Stimulated activated CD4-positive, alpha-beta T cell treated with anti-CD3 and anti-CD28 coated beads, Interleukin-12 subunit alpha, Interleukin-12 subunit beta, amount 100 ng/mL, for 4 hours (primary cell): ENCODE measurements at places on chromosomes 1 and 21.

GRCh38 chr1:16237343-16237830 lies 404 bp upstream of the CPLANE2 start:
- no peak for DNase-seq

DNA sequence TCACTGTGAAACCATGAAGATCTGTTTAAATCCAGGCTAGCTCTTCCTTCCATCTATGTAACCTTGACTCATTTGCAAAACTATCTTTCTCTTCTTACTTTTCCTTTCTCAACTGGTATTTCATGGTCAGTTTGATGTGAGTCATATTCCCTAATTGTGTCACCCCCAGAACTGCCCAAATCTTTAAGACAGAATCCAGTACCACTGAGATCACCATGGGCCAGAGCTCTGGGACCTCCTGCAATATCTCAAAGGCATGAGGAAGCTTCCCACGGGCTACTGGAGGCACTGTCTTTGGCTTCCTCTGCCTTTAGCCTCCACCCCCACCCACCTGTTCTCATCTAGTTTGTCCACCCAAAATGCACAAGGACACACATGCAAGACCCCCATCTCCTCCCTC lies 274.4 kb upstream of the FMN2 start:
- DNase-seq = no peak

DNA sequence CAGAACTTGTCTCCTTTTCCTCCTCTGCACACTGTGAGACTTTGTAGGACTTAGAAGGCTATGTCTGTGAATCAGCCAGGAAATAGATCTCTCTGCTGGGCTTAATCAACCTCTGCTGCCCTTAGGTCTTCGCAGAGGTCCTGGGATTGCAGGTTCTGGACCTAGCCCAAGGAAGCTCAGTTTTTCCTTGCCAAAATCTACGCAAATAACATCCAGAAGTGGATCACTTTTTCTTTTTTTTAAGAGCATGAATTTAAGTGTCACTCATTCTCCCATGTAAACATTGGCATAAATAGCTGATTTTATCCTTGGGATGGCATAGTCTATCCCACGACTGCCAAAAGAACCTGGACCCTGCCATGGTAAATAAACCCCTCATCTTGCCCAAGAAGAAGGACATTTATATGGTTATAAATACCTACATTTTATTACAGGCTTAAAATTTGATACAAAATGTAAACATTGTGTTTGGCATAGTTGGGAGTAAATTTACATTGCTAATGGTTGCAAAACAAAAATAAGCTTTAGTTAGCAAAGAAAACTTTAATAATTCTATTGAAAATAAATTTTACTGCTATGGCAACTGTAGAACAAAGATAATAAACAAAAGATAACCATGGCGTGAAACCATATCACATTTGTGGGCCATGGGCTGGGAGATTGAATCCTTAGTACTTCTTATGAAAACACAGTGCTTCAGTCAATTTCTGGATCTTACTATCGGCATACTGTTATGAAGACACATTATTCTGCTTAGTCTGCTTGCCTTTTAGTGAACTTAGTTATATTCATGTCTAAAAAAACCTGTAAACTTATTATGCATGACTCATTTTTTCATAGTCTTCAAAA lies 24.5 kb upstream of the DISC1 start:
- no peak for DNase-seq

DNA sequence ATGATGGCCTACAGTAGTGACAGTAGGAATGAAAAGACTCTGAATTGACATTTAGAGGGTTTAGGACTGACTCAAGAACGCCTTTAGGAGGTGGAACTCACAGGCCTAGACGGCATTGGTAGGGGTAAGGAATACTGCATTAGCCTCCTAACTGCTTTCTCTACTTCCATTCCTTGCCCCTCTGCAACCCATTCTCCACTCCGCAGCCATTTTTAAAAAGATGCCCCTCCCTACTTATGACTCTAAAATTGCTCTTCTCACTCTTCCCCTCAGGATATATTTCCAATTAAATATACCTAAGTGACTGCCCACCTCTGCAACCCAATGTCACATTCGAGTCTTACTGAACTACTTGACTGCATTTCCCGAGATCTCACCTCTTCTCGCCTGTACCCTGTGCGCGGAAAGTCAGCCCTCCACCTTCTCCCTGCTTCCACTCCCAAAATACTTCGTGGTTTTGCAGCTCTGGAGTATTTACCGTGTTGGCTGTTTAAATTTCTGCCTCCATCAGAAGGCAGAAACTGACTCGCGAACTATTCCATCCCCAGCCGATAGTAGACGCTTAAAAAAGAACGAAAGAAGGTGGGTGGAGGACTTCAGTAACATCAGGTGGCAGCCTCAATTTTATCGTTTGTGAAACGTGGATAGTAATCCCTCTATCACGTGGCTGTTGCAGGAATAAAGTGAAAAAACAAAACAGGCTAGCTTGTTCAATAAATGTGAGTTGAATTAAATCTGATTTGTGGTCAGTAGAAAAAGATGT lies 1.1 kb upstream of the YBX1 start:
- no peak for DNase-seq

DNA sequence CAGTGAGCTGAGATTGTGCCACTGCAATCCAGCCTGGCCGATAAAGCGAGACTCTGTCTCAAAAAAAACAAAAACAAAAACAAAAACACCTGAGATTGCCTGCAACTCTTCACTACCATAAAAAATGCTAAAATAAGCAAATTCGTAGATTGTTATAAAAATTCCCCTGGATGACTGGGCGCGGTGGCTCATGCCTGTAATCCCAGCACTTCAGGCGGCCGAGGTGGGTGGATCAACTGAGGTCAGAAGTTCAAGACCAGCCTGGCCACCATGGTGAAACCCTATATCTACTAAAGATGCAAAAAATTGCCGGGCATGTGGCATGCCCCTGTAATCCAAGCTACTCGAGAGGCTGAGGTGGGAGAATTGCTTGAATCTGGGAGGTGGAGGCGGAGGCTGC lies 10.7 kb downstream of the MED18 start:
- no peak for DNase-seq

DNA sequence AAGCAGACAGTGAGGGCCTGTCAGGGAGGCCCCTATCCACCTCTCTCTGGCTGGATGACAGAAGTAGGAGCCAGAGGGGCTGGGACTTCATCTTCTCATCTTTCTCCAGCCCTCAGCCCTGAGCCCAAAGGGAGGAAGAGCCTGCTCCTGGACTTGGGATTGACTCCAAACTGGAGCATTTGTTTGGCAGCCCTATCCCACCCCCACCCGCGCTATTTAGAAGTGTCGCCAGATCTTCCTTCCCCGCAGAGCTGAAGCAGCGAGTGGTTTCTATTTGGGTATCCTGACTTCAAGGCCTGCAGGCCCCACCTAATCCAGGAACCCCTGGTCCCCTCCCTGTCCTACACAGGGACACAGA lies 9.6 kb downstream of the NES start:
- DNase-seq = no peak

- peak; percentile 86 for DNase-seq
These were observed 103.4 kb upstream of the VAMP3 start for GRCh38 chr1:7667625-7668218.

- DNase-seq = no peak
These were observed 23.4 kb upstream of the TARDBP start for GRCh38 chr1:10989095-10989494.

GRCh38 chr1:238658763-238659162 lies 727.6 kb upstream of the CHRM3 start:
- DNase-seq = no peak

DNA sequence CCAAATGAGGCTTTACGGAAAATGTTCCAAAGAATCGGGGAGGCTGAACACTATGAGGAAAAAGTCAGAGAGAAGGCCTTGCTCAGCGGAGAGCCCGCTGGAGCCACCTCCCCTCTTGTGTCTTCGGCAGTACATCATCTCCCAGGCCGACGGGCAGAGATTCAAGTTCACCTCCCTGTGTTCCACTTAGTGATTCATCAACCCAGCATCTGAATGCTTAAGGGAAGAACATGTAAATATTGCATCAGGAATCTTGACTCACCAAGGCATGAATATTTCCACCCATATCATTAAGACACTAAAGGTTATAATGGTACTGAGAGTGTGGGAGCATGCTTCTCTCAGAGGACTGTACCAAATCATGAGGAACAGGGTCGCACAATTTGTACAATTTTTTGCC lies 172.5 kb downstream of the ST6GALNAC5 start:
- no peak for DNase-seq

GRCh38 chr1:229631966-229632365 lies 5.9 kb downstream of the URB2 start:
- DNase-seq = no peak

- DNase-seq = no peak
These were observed 77.5 kb downstream of the LPGAT1 start for GRCh38 chr1:211752951-211753486.

DNA sequence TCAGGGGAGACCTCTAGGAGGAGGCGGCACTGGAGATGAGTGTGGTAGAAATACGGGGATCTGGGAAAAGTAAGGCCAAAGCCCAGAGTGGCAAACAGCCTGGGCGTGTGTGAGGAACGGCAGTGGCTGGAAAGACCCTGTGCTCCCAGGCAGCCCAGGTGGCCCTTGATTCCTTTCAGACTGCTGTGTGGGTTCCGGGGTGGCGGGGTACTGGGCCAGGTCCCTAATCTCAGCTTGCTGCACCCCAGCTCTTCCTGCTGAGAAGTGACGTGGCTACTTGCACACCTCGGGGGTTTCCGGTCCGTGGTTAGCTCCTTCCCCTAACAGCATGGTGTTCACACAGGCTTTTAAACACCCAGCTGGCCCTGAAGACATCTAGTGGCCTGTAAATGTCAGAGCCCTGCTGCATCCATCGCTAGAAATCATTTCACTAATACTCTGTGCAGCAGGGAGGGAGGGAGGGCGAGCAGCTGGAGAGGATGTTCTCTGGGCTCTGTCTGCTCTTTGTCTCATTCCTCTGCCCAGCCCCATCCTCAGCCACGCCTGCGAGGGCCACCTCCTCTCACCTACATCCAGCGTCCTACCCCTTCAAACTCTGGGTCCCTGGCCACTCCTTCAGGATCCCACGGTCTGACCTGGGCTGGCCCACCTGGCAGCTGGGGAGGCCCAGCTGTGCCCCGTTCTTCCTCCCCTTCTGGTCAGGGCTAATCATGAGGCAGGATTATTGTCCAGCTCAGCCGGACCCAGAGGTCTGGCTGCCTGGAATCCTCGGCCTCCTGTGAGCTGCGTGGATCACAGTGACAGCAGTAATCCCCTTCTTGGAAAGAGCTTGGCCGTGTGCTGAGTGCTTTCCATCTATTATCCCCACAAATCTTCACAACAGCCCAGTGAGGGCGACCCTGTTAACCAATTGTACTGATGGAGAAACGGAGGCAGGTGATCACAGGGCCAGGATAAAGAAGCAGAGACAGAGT lies 7.2 kb downstream of the ZDHHC18 start:
- DNase-seq = peak; percentile 71

DNA sequence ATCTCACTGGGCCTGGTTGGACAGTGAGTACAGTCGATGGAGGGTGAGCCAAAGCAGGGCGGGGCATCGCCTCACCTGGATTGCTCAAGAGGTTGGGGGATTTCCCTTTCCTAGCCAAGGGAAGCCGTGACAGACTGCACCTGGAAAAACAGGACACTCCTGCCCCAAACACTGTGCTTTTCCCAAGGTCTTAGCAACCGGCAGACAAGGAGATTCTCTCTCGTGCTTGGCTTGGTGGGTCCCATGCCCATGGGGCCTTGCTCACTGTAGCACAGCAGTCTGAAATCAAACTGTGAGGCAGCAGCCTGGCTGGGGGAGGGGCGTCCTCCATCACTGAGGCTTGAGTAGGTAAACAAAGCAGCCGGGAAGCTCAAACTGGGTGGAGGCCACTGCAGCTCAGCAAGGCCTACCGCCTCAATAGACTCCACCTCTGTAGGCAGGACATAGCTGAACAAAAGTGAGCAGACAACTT lies 11.3 kb downstream of the C1orf105 start:
- DNase-seq = no peak

DNA sequence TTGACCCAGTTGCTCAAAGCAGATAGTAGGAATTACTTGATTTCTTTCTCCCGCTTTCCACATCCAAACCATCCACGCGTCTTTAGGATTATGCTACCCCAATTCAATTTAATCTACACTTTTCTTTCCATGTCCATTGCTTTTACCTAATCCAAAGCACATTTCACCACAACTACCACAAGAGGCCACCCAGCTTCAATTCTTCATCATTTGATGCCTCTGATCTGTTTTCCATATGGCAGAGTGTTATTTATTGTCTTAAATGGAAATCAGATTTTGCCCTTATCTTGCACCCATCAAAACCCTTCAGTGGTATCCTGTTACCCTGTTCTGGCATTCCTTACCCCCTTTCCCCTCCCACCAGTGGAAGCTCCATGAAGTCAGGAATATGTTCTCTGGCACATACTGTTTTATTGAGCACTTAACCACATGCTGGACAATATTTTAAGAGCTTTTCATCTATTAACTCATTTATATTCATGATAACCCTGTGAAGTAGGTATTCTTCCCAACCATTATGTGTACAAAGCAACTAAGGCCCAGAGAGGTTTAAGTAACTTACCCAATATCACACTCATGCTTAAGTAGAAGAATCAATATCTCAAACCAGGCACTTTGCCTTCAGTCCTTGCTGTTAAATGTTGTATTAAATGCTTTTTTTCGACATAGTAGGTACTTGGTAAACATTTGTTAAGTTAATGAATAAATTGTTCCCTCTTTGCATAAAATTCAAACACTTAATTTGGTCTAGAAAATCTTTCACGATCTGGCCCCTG lies 34.6 kb downstream of the CLIC4 start:
- DNase-seq = no peak

DNA sequence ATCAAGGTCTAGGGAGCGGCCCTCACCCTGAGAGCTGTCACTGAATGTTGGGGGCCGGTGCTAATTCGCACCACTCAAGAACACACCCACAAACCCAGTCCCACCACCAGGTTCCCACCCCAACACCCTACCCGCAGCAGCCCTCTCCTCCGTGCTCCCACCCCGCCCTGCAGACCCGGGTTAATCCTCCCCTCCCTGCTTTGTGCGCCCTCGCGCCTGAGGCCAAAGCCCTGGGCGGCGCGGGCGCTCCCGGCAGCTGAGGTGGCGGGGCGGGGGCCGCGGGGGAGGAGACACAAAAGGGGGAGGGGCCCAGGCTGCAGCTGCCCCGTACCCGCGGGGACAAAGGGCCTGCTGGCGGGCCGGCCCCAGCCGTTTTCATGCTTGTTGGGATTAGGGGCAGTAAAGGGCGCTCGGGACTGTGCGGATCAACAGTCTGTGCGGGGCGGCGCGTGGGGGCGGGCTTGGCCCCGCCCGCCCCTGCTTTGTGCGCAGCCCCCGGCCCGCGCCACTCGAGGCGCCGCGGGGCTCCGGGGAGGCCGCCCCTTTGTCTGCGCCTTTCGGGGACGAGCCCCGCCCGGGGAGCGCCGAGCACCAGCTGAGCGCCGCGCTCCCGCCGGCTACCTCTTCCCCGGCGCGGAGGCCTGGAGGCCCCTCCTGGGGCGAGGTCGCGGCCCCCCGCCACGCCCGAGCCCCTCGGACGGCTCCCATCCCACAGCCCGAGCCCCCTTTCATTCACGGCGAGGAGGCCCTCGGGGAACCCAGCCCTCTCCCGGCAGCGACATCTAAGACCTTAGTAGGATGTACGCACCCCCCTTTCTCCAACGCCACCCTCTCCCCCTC lies 10.9 kb downstream of the C1orf216 start:
- peak; percentile 22 for DNase-seq

- no peak for DNase-seq
These were observed 356 bp downstream of the INTS11 start for GRCh38 chr1:1324084-1324523.
